Foreskin fibroblast (primary cell): ENCODE measurements at places on chromosomes 4 and X.

GRCh38 chrX:39690541-39691415, 407.0 kb downstream of the BCOR start:
- DNase-seq, result no peak

DNA sequence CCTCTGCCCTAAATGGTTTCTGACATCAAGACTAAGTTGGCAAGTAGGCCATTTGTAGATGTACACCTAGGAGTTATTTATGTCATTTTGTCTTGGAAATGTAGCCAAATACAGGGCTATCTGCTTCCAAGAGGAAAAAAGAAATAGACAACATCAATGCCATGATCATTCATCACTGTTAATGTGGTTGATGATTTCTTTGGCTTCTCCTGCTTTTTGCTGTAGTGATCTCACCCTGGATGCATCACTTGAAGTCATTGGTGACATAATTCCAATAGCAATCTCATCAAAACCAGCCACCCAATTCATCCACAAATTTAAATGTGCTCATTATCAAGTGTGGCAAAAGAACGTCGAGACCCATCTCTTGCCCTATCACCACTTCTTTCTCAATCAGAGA, 222.6 kb upstream of the PPARGC1A start:
- DNase-seq, result no peak

GRCh38 chrX:54230435-54231148, 47.5 kb upstream of the FAM120C start:
- DNase-seq, result no peak

GRCh38 chr4:91089178-91089577, 962.0 kb downstream of the CCSER1 start:
- no peak for DNase-seq

GRCh38 chrX:143757375-143757774, 36.8 kb upstream of the SPANXN2 start:
- no peak for DNase-seq

DNA sequence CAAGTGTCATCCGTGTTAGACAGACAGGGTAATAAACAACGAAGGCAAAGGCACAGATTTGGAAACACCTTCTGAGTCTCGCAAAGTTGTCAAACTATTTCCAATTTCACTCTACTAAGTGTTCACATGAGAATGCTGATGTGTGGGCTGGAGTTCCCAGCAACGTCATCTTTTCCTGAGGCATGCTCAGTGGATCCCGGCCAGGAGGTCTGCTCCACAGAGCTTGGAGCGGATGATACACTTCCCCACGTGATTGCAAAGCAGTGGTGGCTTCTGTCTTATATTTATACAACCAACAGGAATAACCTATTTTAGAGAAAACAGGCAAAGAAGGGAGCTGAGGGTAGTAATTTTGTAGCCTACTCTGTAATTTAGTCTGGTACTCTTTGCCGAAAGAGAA, 40.1 kb upstream of the PDK3 start:
- peak; percentile 32 for DNase-seq

- DNase-seq, result peak; percentile 7
Observed at GRCh38 chr4:5545271-5545670, 163.1 kb downstream of the EVC2 start.

GRCh38 chr4:174358410-174358809, 74.7 kb downstream of the CEP44 start:
- DNase-seq, result no peak

DNA sequence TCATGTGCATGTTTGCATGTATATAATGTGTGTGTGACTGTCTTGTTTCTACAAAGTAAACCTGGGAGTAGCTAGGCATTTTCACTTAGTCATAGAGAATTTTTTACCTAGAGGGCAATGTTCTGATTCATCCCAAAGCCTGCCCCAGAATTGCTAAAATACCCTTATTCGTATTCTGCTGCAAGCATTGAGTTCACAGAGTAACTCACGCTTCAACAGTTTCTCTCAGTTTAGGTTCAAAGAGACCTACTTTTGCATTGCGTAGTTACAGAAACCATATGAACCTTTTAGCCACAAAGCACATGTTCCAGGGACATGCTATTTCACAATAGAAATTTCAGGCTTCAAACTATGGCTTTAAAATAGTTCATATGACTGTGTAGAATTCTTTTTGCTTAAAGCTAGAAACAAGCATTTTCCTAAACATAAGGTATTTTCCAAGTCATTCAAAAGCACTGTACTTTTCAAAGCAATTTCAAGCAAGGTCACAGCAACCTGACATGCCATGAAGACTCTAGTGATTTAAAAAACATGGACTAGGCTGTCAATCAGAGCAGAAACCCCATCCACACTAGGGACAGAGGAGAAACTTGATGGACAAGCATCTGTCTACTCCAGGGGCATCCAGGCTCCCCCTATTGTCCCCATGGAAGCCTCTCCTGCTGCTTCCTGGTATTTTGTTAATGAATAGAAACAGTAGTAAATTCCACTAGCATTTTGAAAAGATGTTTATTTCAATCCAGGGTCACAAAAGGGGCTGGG, 81.5 kb upstream of the MAPK10 start:
- peak; percentile 52 for DNase-seq

GRCh38 chr4:145772347-145772746, 92.4 kb downstream of the C4orf51 start:
- DNase-seq, result no peak

GRCh38 chrX:102491766-102492165, 20.2 kb upstream of the TCP11X2 start:
- DNase-seq, result no peak

- peak; percentile 37 for DNase-seq
Observed at GRCh38 chrX:64975491-64975890, 759 bp downstream of the ZC4H2 start.

GRCh38 chrX:153642051-153642654, 4.8 kb upstream of the DUSP9 start:
- no peak for DNase-seq

DNA sequence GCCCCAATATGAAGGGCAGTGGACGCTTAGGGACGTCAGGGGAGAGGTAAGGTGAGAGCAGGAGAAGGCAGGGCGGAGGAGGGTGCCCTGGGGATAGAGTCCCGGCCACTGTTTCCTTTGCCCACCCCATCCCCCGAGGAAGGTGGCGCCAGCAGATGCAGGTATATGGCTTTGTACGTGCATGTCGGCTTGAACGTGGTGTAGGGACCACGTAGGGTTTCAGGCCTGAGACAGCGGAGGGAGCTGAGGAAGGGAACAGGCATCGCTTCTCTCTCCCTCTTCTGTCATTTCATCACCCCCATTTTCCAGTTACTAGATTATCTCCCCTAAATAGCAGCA, 97.9 kb downstream of the PHKA2 start:
- DNase-seq, result no peak
